Nephron progenitor cell (in vitro differentiated cells): ENCODE measurements at places on chromosomes 4 and X.

DNA sequence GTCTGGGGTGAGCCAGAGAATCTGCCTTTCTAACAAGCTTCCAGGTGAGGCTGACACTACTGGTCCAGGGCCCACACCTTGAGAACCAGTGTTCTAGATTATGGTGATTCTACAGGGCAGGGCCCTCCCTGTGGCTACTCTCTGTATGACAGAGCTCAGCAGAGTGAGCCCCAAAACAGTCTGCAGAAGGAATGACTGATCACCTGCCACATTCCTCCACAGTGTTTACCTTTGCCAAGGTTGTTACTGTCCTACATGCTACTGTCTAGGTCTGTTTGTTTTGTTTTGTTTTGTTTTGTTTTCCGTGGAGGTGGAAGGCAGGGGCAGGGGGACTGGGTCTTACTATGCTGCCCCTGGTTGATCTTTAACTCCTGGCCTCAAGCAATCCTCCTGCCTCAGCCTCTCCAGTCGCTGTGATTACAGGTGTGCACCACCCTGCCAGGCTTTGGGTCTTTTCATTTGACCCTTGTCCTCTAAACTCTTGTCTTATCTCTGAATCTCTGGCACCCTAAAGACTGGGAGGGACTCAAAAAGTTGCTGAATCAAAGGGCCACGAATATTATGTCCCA lies 45.1 kb downstream of the MAP7D2 start:
- no peak for DNase-seq

GRCh38 chr4:11261066-11261850 lies 167.4 kb downstream of the HS3ST1 start:
- DNase-seq: no peak

DNA sequence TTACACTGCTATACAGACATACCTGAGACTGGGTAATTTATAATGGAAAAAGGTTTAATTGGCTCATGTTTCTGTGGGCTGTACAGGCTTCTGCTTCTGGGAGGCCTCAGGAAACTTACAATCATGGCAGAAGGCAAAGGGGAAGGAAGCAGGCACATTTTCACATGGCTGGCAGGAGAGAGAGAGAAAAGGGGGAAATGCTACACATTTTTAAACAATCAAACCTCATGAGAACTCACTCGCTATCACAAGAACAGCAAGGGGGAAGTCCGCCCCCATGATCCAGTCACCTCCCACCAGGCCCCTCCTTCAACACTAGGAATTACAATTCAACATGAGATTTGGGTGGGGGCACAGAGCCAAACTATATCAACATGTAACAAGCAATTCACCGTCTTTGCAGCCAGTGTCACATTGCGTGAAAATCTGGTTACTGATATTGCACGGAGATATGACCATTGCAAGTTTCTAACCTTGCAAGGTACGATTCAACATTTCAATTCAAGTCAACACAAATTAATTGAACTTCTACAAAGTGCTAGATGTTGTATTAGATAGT lies 61.7 kb upstream of the RELL1 start:
- DNase-seq: no peak

DNA sequence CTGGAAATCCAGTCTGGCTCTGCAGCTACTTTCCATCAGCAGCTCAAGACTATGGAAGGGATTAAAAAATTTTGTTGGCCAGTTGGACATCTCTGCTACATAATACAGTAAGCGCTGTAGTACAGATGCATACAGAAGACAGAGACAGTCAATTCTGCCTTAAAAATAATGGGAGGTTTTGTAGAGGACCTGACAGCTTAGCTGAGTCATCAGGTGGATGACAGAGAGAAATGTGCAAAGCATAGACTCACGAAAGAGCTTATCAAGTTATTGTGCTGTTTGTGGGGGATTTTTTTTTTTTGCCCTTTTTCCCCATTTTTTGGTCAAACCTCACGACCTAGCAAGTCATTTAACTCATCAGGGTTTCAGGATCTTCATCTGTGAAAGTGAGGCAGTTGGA lies 149.0 kb upstream of the SCML1 start:
- no peak for DNase-seq

DNA sequence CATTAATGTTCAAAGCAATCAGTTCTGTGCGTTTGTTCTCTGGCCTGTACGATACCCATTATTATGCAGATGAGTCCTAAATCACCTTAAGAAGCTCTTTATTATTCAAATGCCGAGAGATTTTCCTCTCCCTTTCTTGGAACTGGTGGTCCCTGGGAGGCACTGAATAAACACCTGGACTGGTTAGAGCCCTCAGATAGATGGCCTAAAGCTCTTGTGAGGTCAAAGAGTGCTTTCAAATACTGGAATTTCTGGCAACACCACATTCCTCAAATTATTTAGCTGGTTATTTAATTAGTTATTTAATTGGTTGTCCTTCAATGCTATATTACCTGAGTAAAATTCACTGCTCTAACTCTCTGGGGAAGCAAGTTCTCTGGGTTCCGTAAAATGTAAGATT lies 3.0 kb downstream of the ARHGEF38 start:
- no peak for DNase-seq

GRCh38 chr4:132557660-132558059 lies 591.4 kb upstream of the PCDH10 start:
- no peak for DNase-seq

GRCh38 chr4:184099535-184099966 lies 118.1 kb downstream of the ENPP6 start:
- peak; percentile 23 for DNase-seq

- DNase-seq: no peak
Measured at GRCh38 chr4:99644453-99644852, 13.2 kb downstream of the C4orf54 start.

DNA sequence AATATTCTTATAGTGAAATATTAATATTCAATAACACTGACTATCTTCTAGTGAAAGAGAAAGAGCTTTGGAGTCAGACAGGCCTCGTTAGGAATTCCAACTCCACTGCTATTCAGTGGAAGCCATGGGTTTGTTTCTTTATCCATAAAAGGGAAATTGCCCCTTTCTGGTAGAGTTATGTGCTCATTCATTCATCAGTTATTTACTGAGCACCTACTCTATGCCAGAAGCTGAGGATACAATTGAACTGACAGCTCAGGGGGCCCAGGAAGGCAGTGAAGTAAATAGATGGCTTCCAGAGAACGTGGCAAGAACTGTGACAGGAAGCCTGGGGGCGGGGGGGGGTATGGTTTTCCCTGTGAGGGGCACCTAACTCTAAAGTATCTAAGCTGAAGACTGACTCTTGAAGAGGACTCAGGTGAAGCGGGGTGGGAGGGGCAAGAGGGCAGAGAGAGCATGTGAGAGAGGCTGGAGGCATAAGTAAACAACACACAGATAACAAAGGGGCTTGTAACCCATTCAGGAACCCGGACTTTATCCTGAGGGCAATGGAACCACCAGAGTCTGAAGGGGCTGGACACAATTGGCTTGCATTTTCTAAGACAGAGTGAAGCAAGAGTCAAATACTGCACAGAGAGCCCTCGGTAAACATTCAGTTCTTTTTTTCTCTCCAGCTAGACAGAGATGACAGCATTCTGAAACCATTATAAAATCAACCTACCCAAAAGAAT lies 20.3 kb downstream of the ANXA5 start:
- no peak for DNase-seq

- no peak for DNase-seq
Measured at GRCh38 chr4:169293343-169294176, 22.8 kb upstream of the SH3RF1 start.

GRCh38 chr4:168028970-168029597 lies 63.3 kb upstream of the ANXA10 start:
- no peak for DNase-seq

GRCh38 chrX:118143578-118143977 lies 27.0 kb upstream of the KLHL13 start:
- no peak for DNase-seq

DNA sequence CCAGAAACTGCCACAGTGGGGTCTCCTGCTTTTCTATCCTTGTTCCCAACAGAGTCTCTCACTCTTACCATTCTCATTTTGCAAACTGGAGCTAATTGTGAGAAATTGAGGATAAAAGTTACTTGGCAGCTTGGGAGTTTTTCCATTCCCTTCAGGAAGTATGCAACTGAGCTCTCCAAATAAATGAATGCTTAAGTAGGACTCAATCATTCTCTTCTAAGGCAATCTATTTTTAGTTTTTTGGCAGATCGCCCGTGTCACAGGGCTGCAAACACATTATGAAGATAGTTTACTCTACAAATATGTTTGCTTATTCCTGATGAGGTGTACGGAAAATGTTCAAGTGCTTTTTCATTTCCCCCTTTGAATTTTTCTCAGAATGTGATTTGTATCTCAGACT lies 5.3 kb downstream of the ASB11 start:
- no peak for DNase-seq

GRCh38 chrX:3527166-3527565 lies 180.7 kb upstream of the MXRA5 start:
- DNase-seq: no peak

DNA sequence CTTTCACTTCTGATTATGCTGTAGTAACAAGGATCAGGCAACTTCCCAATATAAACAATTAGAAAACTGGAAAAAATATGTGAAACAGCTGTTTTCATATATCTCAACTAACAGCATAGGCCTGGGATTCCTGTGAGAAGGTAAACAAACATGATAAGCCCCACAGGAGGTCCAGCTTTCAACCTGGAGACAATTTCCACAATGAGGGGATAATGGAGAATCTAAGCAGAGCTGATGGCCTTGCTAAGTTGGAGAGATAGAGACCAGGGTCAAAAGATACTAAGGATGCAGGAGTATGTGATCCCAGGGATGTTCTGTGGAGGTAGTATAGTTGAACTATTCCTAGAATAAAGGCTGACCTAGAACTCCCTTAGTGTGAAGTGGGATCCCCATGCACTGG lies 452.3 kb upstream of the ACTRT1 start:
- DNase-seq: no peak

DNA sequence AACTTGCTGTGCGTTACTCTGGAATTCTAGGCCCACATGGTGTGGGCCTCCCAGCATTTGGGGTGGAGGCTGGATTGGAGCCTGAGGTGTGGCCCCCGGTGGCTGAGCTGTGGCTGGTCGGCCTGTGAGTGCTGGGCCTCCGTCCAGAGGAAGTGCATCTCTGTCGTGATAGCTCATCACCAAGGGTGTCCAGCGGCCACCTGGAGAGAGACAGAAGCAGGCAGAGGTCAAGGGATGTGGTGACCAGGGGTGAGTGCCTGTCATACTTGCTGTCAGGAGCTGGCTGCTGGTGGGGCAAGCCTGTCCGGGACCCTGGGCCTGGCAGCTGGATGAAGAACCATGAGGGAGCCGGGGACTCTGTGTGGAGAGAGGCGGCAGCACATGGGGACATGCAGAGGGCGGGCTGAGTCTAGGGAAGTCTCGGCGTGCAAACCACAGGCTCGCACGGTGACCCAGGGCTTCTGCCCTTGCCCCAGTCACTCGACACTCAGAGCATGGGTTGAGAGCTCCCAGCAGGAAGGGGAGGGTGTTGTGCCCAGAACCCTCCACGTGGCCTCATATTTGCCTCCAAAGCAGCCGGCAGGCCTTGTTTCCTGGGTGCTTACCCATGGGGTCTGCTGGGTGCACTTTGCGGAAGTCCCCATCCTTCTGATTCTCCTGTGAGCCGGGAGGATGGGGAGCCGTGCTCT lies 6.2 kb downstream of the SORCS2 start:
- DNase-seq: no peak

GRCh38 chr4:127604949-127605709 lies 27.6 kb upstream of the INTU start:
- no peak for DNase-seq

DNA sequence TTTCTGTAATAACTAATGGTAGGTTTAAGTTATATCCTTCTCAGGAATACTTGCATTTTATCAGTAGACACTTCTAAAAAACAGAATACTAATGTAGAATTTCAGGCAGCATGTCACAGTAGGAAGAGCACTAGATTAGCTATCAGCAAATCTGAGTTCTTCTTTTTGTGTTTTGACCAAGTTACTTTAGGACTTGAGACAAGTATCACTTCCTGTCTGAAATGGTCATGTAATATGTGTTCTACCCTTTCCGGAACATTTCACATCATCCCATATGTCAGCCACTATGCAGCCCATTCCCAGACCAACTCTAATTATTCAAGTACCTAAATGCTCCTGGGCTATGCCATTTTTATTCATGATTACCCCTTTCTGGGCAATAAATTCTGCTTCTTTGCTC lies 401.8 kb upstream of the RPS6KA3 start:
- DNase-seq: no peak

DNA sequence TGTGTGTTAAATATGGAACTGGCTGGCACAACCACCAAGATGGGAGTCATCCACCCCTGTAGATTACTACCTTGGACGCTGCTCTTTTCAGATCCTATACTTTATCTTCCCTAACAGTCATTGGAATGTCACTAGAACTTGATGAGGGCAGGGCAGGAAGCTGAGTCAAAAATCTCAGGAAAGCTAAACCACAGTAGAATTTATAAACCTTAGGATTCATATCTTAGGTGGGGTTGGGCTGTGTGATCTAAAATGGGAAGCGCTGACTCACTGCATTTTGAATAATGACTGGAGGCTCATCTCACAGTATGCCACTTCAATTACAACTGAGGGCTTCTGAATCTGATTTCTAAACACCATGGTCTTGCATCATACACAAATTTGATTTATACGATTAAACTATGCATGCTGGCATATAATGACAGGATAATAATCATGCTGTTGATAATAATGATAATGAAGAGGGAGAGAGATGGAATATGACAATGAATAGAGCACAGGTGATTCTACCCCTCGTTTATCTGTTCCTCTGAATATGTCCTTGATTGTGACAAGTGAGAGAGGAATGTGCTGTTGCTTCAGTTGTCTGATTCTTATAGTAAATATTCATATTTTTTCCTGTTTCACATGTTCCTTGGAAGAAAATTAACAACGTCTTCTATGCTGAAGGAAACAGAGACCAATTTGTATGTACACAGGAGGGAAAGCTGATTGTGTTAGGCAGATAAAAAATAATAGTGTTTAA lies 270.3 kb upstream of the HS3ST1 start:
- DNase-seq: no peak

- DNase-seq: no peak
Measured at GRCh38 chr4:136088211-136088867, 1444.0 kb downstream of the PCDH18 start.

DNA sequence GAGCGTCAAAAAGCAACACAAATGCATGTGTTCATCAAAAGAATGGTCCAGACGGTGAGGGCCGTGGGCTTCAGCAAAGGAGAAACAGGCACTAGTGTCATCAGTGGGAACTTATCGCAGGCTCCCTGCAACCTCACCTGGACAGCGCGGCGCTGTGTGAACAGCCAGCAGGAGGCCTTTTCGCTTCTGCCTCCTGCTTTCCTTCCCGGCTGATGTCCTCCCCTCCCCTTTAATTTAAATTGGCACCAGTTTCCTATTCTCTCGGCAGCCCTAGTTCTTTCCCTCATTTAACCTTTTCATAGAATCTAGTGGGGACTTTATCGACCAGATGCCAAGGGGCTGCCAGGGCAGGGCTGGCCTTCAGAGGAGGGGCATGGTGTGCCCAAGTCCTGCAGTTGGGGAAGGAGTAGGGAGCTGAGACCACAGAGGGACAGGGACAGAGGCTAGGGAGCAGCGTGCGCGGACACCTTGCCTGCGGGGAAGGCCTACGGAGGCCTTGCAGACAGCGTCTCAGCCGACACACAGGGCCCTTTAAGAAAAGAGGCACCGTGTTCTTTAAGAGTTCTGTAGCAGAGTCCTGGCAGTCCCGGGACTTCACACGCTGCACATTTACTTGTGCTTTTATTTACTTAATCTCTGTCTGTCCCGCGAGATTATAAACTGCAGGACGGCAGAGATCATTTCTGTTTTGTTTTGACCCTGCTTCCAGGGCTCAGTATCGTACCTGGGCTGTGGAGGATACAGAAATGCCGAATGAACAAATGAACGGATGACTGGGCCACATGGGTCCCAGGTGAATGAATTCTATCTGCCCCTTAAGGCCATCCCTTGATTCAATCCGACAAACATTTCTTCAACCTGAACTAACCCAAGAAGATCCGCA lies 8.4 kb upstream of the SORBS2 start:
- no peak for DNase-seq

GRCh38 chr4:100828364-100828763 lies 310.5 kb upstream of the EMCN start:
- no peak for DNase-seq
